Stimulated activated naive CD8-positive, alpha-beta T cell treated with anti-CD3 and anti-CD28 coated beads, Interleukin-15, amount 100 ng/mL, for 72 hours (primary cell): ENCODE measurements at places on chromosomes 2 and 18.

- DNase-seq = no peak
These were observed 30.9 kb upstream of the KCNE4 start for GRCh38 chr2:223020971-223021675.

DNA sequence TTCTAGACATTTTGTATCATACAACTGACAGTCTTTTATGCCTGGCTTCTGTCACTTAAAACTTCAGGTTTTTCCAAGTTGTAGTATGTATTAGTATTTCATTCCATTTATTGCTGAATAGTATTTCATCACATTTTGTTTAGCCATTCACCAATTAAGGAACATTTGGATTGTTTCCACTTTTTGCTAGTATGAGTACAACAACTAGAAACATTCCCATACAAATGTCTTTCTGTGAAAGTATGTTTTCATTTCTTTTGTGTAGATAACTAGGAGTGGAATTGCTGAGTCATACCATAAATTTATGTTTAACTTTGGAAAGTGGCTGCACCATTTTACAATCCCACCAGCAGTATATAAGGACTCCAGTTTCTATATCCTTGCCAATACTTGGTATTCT, 135.9 kb downstream of the ATAD2B start:
- no peak for DNase-seq

- no peak for DNase-seq
These were observed 1303.7 kb downstream of the DPP10 start for GRCh38 chr2:115746151-115746550.

DNA sequence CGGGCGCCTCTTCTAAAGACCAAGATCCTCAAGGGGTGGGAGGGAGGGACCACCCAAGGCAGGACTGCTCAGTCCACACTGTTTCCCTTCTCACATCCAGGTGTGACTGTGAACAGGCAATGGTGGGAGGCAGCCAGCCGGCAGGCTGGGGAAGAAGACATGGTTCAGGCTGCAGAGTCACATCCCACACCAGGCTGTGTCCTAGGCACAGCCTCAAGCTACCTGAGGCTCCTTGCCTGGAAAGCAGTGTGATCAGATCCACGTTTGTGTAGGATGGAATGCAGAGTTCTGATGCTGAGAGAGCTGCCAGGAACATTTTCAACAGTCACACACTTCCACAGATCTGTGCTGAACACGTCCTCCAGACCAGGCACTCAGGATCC, 16.4 kb downstream of the SLC66A2 start:
- DNase-seq = no peak

DNA sequence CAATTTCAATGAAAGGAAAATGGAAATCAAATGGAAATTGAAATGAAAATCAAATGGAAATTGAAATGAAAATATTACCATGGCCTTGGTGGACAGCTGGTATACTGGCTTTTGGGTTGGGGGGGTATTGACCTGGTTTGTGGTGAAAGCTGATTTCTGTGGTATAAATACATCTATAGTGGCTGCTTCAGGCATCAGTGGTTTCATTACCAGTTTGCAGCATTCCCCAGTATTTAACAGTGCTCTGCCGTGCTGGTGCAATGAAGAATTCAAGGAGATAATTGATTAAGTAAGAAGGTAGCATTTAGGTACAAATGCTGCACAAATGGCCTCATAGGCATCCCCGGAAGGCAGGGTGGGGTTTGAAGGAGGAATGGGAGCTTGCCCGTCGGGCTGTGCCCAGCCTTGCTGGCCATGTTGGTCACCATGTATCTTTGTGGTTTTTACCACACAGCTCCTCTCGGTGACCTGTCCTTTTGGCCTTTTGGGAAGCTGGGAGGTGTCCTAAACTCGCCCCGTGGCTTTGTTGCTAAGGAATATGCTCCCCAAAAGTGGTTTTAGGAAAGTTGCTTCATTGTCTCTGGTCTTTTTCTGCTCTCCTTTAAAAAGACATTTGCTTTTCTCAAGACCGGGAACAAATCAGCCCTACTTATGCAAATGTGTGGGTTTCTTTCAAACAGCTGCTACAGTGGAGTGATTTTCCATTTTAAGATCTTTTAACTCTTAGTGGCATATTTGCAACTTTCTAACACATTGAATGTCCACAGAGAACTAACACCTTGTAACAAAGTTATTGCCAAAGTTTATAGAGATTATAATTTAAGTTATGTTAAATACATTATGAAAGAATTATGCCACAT, 28.6 kb downstream of the SNTG2 start:
- no peak for DNase-seq

DNA sequence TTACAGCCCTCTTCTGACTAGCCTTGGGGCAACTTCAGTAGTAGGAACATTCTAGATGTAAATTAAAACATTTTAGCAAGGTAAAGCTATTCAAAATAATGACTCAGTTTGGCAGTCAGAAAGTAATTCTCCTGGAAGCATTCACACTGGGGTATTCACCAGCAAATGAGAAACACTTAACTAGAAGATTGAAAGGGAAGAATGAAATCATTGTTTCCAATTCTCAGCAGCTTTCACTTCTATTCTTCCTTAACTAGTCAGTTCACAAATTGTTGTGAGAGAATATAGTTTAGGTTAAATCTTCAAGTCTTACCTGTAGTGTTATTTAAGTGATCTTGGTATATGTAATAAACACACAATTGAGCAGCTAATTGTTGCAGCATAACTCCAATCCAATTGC, 1135.6 kb upstream of the FAM98A start:
- DNase-seq = no peak

DNA sequence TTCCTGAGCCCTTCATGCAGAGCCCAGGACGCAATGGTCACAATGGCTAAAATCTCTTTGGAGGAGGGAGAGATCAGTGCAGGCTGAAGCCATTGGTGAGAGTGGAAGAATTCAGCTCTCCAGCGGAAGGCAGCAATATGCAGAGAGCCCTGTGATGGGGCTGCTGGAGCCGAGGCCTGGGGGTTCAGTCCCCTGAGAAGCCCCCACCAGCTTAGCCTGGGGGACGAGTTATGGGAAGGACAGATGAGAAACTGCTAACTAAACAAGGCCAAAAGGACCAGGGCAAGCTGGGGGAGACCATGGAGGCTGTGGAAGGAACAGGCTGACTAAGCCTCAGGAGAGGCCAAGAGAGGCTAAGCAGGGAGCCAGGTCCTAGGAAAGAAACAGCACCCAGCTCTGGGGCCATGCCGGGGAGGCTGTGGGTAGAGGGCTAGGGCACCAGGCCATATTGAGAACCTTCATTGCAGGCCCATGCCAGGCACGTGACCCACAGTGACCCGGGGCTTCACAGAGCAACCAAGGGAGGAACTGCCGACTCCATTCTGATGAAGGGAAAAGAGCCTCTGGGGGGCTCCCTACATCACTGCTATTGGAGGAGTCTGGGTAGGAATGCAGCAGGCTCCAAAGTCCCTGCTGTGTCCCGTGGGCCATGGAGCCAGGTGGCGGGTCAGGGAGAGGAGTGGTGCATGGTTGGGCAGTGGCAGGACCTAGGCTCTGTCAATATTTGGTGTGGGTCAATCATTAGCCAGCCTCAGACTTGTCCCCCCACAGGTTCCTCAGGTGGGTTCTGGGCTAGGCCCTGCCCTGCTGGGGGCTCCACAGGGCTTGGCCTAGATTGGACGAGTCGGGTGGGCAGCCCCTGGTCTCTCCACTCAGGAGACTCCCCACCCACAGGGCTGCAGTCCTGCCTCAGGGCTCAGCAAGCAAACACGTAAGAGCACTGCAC, 19.8 kb downstream of the PROC start:
- no peak for DNase-seq

DNA sequence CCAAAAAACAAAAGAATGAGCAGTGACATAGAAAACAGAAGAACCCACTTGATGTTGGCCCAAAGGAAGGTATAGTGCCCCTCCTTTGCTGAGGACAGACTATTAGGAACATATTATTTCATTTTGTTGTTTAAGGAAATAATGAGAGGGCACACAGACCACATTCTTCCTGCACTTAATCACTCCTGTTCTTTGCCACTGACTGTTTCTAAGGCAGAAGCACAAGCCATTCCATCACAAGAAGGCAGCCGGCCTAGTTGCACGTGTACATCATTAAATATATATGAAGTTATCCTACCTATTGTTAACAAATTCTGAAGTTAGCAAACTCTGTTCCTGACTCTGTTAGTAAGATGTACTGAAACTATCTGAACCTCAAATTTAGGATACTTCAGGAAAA, 110.0 kb downstream of the LNPK start:
- no peak for DNase-seq

DNA sequence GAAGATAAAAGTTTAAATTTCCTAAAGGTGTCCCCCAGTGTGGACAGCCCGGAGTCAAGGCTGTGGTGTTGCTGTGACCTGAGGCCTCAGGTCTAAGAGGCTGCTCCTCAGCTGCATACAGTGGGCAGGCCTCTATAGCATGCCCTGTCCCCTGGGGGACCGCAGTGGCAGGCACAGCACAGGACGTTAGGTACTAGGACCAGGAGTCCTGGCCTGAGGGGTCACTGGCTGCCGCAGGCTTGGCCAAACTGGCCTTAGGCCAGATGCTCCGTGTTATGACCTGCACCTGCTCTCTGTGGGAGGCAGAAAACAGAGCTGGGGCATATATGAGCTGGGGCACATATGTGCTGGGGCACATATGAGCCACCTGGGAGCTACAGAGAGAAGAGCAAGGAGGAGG, 21.2 kb upstream of the MAL start:
- no peak for DNase-seq

DNA sequence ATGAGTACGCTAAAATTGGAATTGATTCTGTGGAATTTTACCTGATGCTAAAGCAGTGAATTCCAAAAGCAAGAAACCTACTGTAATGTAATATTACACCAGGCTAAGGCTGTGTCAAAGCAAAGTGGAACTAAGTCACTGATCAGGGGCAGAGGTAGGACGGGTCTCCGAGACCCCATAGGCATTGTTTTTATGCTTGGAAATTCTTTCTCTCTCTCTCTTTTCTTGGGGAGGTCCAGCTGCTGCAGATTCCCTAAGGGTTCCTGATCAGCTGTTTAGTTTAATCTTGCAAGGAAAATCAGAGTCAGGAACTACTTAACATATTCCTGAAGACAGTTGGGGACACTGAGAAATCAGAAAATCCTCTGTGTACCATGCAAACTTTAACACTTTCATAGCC, 220.2 kb downstream of the SRBD1 start:
- DNase-seq = no peak

GRCh38 chr2:221399183-221399582, 172.9 kb downstream of the EPHA4 start:
- DNase-seq = no peak

GRCh38 chr2:22600999-22601398, 784.0 kb upstream of the KLHL29 start:
- no peak for DNase-seq

DNA sequence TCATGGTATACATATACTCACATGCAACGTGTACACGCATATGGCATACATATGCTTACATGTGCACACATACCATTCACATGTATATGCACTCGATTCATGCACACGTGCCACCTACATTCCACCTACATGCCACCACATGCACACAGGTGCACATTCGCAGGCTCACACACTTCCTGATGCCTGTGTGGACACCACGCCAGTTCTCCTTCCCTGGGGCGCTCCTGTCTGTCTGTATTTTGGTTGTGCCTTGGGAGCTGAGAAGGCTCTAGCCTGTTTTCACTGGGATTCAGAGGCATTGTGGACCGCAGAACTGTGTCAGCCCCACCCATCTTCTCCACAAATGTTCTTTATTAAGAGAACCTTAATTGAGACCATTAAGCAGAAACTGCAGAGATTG, 96.6 kb upstream of the CTDP1 start:
- DNase-seq = no peak

DNA sequence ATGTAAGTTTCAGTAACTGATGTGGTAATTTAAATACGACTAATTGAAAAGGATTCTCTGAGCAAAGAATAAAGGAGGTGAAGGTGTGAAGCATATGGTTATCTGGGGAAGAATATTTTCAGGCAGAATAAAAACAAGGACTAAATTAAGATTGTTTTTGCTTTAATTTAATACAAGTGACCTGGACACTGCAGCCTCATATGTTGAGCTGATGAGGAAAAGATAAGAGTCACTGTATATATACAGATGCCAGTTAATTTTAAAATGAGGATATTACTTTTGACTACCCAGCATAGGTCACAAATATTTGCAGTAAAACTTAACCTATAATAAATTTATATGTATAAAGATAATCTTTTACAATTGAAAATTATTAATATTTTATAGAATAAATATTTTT, 47.8 kb upstream of the LRP1B start:
- DNase-seq = no peak

DNA sequence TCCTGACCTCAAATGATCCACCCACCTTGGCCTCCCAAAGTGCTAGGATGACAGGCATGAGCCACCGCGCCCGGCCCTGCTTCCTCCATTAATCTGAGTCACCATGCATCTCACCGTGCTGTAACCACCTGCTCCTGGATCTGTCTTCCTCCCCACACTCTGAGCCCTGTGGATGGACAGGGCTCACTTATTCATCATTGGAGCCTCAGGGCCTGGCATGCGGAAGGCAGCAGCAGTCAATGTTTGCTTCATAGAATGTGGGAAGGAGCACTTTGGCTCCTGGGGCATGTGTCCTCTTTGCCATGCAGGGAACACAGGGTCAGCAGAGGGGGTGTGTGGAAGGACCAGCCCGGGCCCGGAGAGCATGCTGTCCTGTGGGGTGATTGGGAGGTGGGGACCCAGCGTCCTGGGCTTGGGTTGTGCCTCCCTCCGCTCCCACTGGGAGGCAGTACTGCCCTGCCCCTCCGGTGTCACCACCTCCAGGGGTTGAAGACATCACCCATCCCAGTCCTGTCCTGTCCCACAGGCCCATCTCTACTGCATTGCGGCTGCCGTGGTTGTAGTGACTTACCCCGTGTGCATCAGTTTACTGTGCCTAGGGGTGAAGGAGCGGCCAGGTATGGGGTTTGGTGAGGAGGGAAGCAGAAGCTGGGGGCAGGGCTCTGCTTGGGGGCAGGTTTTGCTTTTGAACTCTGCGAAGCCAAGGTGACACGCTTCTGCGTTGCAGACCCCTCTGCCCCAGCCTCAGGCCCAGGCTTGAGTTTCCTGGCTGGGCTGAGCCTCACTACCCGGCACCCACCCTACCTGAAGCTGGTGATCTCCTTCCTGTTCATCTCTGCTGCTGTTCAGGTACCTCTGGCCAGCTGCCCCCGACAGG, 11.5 kb downstream of the MFSD2B start:
- peak; percentile 15 for DNase-seq

- DNase-seq = peak; percentile 37
These were observed 461 bp downstream of the PRADC1 start for GRCh38 chr2:73232403-73233153.
